ENCODE measurements at places on chromosomes 12 and 14.

- no peak for DNase-seq
Observed at GRCh38 chr12:16329594-16329993, 17.9 kb upstream of the MGST1 start.

DNA sequence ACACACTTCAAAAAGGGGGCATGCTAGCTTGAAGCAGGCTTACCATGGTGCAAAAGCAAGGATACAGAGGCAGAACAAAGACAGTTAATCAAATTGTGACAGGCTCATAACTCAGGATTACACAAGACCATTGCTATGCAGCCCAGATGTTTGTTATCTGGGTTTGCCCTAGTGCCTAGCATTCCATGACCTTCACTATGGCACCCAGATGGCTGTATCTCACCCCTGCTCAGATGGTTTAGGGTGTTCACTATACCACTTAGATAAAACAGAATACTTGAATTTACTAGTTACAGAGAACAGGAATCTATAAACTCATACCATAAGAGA lies 56.2 kb downstream of the SDR9C7 start:
- no peak for DNase-seq

- no peak for DNase-seq
Observed at GRCh38 chr12:72368719-72369422, 96.7 kb downstream of the TRHDE start.

DNA sequence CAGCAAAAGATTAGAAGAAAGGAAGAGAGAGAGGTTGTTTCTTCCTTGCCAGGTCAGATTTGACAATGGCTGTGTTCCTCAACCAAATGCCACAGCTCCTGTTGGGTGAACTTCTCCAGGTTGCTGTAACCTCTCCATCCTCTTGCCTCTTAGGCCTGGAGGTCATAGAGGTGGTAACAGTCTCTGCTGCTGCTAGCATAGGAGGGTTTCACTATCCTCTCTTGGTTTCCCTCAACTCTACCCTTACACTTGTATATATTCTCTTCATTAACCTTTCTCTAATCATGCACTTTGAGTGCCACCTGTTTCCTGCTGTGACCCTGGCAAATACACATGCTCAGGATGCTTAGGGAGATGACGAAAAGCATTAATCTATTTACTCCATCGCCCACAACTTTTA lies 67.7 kb upstream of the HIF1A start:
- no peak for DNase-seq

GRCh38 chr12:12483438-12483837 lies 79.2 kb downstream of the DUSP16 start:
- no peak for DNase-seq

All from eye (tissue), 1 donor.